Stimulated activated effector memory CD8-positive, alpha-beta T cell treated with anti-CD3 and anti-CD28 coated beads, Interleukin-12 subunit alpha, Interleukin-12 subunit beta, amount 100 ng/mL, for 72 hours (primary cell): ENCODE measurements at places on chromosomes 4 and X.

- DNase-seq = no peak
These were observed 3.7 kb upstream of the NR0B1 start for GRCh38 chrX:30312858-30313257.

GRCh38 chr4:40454816-40455215, 119.7 kb downstream of the CHRNA9 start:
- no peak for DNase-seq

GRCh38 chr4:42216664-42217063, 64.2 kb upstream of the BEND4 start:
- no peak for DNase-seq

DNA sequence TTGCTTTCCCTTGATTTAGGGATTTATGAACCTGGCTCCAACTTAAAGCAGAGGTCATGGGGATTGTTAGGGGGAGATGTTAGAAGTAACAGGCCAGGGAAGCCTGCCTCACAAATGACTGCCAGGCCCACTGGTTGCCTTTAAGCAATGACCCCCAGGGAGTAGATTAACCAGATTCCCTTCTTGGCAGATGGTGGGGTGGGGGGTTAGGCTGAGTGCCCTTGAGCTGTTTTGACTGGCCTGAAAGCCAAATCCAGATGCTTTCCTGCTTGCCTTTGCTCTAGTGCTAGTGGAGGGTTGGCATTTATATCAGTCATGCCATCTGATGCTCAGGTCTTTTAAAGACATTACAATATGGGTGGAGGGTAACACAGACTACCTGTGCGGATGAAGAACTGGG, 128.1 kb downstream of the TMEM164 start:
- DNase-seq = no peak

GRCh38 chr4:168717847-168718246, 221.0 kb downstream of the PALLD start:
- DNase-seq = no peak
